ENCODE measurements at places on chromosomes 2 and 18. TPM values are rescaled to one million over a fixed set of nuclear protein-coding genes. Genes with fewer than 3 reads are reported as not detected.

GRCh38 chr2:6283259-6283658 lies 582.4 kb downstream of the CMPK2 start:
- no peak for DNase-seq

- no peak for DNase-seq
These were observed 18.7 kb upstream of the RASGRP3 start for GRCh38 chr2:33457556-33458247.

Gene MRPL53
- total RNA-seq = 105 TPM

Gene RBM45
- 14.3 TPM for total RNA-seq

GRCh38 chr2:238947920-238948710 lies 100.2 kb downstream of the TWIST2 start:
- DNase-seq = no peak

DNA sequence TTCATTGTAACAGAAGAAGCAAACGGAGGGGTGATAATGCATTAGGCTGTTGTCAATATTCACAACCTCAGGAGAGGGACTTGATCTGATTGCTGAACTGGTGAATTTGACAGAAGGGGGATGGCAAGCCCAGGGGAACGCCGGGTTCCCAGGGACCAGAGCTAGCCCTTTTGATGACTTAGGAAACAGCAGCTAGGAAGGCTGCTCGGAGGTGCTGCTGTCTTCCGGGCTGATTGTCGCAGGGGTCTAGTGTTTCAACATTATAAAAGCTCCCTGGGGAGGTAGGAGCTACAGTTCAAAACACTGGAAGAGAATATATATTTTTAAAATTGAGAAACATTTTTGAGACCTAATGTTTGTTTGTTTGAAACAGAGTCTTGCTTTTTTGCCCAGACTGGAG lies 47.3 kb downstream of the CD8B2 start:
- no peak for DNase-seq

- no peak for DNase-seq
These were observed 102.9 kb downstream of the BCL2 start for GRCh38 chr18:63216516-63217311.

DNA sequence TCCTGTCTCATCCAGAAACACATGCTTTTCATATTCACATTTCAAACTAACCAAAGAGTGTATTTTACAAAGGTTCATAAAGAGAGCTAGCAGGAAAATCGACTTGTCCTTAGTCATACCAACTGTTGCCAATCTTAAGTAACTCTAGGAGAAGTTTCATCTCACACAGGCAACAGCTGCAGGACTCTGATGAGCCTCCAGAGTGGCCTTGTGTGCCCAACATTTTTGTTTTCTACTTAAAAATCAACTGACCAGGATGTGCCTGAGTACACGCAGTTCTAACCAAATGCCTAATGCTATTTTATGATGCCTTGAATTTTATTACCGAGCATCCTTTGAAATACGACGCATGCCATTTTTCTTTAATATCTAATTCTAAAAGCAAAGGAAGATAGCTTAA lies 595.9 kb upstream of the LRRTM4 start:
- DNase-seq = no peak

Gene CETN1
- total RNA-seq = not detected

GRCh38 chr2:20224716-20225293 lies at the start of gene SDC1:
Gene SDC1 (minus strand): TSS chr2:20225130. CDS start chr2:20224867, 263 bp downstream.
- no peak for DNase-seq

- no peak for DNase-seq
These were observed 210.0 kb downstream of the MCFD2 start for GRCh38 chr2:46705654-46706053.

GRCh38 chr2:84879584-84880394 lies 1.1 kb downstream of the TRABD2A start:
- no peak for DNase-seq

DNA sequence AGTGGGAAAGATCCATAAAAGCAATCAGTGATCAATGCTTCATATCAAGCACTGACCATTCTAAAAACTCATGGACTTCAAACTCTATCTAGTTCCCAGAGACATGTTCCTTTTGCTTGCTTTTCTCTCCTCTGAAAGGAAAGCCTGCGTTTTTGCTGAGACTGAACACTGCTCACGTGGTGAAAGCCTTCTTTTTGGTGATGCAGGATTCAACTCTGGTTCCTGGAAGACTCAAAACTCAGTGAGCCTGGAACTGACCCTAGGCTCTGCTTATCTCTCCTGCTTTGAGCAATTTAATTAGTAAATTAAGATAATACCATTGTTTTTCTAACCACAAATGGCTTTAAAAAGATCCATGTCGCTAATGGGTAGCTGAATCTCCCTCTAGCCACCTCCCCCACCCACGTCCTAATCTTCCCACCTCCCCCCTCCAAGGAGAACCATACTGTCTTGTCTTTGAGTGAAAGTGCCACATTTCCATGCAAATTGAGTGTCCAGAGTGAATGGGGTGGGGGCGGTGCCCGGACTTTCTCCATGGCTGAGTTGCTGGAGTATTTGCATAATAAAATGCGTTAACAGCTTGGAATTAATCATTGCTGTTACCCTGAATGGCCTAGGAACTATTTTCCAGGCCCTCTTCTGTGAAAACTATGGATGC lies 130.5 kb downstream of the BCL11A start:
- no peak for DNase-seq

- peak; percentile 27 for DNase-seq
These were observed 130.9 kb upstream of the RAB12 start for GRCh38 chr18:8478166-8478967.

Gene STARD6
- not detected for total RNA-seq

Measured in activated T-cell treated with anti-CD3 and anti-CD28 coated beads, Interleukin-2, amount 50 U/mL, for 4 hours (primary cell).